ENCODE measurements at places on chromosomes 2 and 18. TPM values are rescaled to one million over a fixed set of nuclear protein-coding genes. Genes with fewer than 3 reads are reported as not detected.

The CRYGC gene
- total RNA-seq, result not detected

The TEX44 gene
- total RNA-seq, result not detected

The IL18R1 gene
- 2.8 TPM for total RNA-seq

The IFIH1 gene
- 18.6 TPM for total RNA-seq

The DPP10 gene
- 0.64 TPM for total RNA-seq

DNA sequence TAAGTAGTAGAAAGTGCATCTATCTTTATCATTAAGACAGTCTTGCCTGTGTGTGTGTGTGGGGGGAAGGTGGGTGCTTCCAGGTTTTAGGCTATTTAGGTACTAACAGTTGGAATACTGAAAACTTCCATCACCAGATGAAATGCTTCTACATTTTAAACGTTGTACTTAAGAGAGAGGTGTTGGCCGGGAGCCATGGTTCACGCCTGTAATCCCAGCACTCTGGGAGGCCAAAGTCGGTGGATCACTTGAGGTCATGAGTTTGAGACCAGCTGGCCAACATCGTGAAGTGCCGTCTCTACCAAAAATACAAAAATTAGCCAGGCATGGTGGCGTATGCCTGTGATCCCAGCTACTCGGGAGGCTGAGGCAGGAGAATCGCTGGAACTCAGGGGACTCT lies 4.0 kb downstream of the NETO1 start:
- no peak for DNase-seq

DNA sequence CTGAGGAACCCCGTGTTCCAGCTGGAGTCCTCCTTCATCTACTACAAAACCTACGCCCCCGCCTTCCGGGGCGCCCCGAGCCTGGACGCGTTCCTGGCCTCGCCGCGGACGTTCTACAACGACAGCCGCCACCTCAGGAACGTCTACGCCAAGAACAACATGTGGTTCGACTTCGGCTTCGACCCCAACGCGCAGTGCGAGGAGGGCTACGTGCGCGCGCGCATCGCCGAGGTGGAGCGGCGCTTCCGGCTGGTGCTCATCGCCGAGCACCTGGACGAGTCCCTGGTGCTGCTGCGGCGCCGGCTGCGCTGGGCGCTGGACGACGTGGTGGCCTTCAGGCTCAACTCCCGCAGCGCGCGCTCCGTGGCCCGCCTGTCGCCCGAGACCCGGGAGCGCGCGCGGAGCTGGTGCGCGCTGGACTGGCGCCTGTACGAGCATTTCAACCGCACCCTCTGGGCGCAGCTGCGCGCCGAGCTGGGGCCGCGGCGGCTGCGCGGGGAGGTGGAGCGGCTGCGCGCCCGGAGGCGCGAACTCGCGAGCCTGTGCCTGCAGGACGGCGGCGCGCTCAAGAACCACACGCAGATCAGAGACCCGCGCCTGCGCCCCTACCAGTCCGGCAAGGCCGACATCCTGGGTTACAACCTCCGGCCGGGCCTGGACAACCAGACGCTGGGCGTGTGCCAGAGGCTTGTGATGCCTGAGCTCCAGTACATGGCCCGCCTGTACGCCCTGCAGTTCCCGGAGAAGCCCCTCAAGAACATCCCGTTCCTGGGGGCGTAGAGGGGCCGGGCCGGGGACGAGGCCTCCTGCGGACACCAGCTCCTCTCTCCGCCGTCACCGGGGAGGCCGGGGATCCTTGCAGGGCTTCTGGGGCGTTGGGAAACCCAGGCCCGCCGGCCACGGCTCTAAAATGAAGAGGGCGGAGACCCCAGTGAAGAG lies 5.3 kb upstream of the NEU4 start:
- no peak for DNase-seq

DNA sequence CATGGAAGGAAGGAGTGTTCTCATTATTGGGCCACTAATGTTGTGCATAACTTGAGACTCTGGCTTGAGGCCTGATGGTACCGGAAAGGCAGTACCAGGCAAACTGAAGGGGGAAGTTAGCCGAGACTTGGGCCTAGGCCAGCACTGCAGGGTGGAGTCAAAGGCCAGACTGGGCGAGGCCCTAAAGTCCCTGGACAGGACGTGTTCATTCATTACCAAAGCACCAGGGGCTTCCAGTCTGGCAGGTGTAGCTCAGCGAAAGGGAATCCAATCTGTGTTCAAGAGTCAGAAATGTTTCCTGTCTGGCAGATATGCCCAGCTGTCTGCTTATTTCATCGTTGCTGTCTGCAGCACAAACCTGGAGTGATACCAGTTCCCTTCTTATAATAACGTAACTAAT lies 4.7 kb upstream of the ITSN2 start:
- no peak for DNase-seq

DNA sequence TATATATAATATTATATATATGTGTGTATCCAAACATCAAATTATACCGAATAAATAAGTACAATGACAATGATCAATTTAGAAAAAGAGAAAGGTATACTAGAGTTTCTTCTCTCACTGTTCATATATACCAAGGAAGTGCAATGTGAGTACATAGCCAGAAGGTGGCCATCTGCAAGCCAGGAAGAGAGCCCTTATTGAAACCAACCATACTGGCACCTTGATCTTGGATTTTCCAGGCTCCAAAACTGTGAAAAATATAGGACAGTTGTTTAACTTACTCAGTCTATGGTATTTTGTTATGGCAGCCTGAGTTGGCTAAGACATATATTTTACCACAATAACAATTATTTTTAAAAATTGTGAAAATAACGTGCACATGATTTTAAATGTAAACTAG lies 1490.2 kb upstream of the SLC39A10 start:
- peak; percentile 50 for DNase-seq

DNA sequence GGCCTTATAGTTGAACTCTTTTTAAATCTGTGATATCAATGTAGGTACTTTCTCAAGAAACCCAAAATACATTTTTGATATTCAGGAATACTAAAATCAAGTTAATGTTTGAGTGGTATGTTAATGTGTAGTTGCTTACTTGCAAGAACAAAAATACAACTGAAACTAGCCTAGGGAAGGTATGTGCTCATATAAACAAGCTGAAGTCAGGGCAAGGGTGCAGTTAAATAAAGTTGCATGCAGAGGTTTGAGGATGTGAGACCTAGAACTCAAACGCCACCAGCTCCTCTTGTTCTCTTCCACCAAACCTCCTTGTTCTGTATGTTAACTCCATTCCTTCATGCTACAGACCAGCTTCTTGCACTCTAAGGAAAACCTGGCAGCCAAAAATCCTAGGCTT lies 388.3 kb upstream of the SMIM21 start:
- DNase-seq, result no peak

DNA sequence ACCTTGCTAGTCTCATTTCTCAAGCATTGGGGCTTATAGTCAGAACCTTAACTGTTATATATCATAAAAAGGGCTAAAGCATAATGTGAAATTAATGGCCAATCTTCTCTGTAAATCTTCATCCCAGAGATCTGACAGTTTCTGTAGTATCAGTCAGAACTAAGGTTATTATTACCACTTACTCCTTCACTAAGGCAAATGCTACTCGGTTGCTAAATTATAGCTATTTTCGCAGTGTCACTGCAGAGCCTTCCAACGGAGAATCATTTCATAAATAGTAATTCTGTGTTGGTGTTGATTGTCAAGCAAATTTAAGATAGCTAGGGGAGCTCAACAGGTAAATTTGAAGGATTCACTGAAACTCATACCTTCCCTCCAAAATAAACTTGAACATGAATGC lies 258.0 kb downstream of the METTL4 start:
- DNase-seq, result no peak

GRCh38 chr2:179974761-179975160 lies 32.3 kb downstream of the CWC22 start:
- no peak for DNase-seq

GRCh38 chr2:191478799-191479679 lies 198.9 kb upstream of the NABP1 start:
- DNase-seq, result no peak

GRCh38 chr2:98909317-98910211 lies 26.5 kb downstream of the CRACDL start:
- peak; percentile 76 for DNase-seq

DNA sequence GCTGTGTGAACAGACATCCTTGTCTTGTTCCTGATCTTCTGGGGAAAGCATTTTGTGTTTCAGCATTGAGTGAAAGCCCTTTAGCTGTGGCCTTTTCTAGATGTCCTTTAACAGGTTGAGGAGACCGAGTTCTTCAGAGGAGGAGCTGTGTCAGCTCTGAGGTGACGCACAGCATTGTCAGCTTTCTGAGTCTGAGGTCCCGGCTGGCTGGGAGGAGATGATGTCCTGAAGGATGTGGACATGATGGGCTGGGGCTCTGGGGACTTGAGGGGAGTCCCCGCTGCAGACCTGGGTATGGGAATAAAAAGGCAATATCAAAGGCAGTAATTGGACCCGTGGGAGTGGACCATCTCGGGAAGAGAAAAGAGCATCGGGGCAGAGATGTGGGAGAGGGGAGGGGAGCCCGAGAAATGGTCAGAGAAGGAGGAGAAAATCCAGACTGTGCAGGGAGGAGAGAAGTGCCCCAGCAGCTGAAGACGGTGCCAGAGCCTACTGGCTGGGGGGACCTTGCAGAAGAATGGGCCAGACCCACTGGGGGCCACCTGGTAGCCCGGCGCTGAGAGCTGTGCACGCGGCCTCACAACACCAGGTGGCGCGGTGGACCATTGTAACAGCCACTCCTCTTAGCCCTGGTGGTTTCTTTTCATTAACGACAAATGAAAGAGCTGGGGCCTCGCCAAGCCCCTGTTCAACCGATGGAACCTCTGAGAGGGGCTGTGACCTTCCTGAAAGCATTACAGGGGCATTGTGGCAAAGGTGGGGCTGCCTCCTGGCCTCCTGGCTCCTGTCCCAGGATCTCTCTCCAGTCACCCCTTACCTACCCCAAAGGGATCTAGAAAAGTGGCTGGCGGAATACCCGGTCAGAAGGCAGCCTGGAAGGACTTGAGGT lies 61.6 kb downstream of the ST3GAL5 start:
- peak; percentile 61 for DNase-seq

DNA sequence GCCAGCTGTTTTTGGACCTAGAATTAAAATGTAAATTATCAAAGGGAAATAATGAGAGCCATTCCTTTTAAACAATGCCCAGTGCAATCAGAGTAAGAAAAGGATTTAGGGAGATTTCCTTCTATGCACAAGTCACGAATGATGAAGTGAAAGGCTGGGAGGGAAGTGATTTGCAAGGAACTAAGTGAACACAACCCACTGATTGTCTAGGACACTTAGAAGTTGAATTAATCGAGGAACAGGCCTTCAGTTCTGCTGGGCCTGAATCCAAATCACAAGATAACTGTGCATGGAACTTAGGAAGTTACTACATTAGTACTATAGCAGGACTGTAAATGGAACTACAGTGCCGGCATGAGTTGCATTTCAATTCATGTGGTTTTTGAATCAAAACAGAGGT lies 17.7 kb downstream of the MAP2 start:
- DNase-seq, result no peak

GRCh38 chr2:152387041-152387440 lies 52.1 kb downstream of the FMNL2 start:
- peak; percentile 10 for DNase-seq

GRCh38 chr2:80896576-80896975 lies 592.0 kb upstream of the LRRTM1 start:
- no peak for DNase-seq

GRCh38 chr2:221485503-221485870 lies 86.6 kb downstream of the EPHA4 start:
- no peak for DNase-seq

- DNase-seq, result no peak
These were observed 3.7 kb upstream of the CEBPZOS start for GRCh38 chr2:37192551-37192950.

DNA sequence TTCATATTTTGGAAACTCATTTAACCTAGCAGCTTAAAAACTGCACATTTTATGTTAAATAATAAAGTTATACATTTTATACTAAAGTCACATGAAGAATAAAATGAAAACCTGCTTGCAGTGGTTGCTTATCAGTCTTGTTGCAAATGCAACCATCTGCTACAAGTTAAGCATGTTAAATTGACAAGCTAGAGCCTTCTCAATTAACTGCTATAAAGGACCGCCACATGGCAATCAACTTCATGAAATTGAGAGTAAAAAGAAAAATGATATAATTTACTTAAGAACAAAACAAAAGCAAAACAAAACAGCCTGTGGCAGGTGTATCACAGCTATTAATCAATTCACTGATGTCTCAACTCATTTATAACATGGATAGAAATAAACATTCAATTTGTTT lies 78.7 kb downstream of the RTTN start:
- no peak for DNase-seq
